GDM1 (cell line): ENCODE measurements at places on chromosomes 4 and X.

DNA sequence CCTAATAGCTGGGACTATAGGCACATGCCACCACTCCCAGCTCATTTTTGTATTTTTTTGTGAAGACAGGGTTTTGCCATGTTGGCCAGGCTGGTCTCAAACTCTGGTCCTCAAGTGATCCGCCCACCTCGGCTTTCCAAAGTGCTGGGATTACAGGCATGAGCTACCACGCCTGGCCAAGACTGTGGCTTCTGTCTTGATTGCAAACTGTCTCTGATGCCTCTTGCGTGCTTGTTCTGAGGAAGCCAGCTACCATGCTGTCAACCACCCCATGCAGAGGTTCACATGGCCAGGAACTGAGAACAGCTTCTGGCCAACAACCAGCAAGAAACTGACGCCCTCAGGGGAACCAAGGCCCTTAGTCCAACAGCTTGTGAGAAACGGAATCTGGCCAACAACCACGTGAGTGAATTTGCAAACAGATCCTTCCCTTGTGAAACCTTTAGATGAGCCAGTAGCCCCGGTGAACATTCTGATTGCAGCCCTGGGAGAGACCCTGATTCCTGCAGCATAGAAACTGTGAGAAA lies 71.2 kb downstream of the SUPT20HL2 start:
- DNase-seq, result no peak

- DNase-seq, result no peak
Observed at GRCh38 chr4:91108751-91109150, 981.6 kb downstream of the CCSER1 start.

- no peak for DNase-seq
Observed at GRCh38 chr4:77194366-77194765, 37.4 kb downstream of the CCNG2 start.

GRCh38 chr4:144463896-144464295 lies 182.1 kb upstream of the HHIP start:
- DNase-seq, result no peak

GRCh38 chrX:111365770-111366325 lies 46.1 kb downstream of the DCX start:
- no peak for DNase-seq

DNA sequence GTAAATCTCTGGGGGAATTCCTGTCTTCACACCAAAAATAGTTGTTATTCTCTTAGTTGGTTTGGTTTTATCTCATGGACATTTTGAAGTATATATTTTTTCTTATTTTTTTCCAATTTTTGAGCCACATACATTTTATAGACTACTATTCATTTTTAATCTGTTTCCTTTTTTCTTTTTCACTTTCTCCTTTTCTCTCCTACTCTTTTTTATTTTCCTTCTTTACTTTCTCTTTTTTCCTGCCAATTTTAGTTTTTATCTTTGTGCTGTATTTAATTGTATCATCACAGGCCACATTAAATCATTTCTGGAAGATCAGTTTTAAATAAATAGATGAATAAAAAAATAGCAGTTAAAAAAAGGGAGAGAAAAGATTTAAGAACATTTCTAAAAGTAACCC lies 14.0 kb upstream of the JADE3 start:
- DNase-seq, result no peak

- DNase-seq, result no peak
Observed at GRCh38 chr4:132614682-132615081, 534.4 kb upstream of the PCDH10 start.

DNA sequence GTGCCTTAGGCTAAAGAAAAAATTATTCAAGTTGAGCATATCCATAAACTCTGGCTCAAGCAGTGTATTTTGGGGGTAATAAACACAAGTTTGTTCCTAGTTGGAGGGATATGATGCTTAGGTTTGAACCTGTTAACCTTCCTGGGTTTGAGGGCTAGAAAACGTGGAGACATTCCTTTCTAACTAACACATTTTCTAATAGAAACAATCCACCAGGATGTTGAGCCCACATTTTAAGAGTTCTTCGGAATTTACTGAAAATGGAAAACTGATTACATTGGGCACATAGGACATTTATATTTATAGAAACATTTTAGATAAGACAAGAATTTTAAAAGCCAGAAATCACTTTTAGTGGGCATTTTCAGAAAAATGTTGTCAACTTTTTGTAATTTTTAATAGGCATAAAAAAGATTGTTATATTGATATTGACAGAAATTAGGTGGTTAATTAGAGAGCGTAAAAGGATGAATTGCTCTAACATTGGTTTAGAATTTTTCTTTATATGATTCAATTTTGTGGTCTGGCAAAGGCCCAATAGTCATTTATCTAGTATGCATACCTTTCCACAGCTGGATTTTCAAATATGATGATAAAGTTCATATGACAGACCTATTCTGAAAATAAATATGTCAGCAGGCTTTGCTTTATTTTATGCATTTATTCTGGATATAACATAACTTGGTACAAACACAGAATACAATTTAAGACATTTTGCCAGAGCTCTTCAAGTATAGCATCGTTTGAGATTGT lies 49.2 kb downstream of the CEP44 start:
- DNase-seq, result no peak

GRCh38 chrX:1767026-1767425 lies 152.2 kb downstream of the ASMT start:
- DNase-seq, result no peak

DNA sequence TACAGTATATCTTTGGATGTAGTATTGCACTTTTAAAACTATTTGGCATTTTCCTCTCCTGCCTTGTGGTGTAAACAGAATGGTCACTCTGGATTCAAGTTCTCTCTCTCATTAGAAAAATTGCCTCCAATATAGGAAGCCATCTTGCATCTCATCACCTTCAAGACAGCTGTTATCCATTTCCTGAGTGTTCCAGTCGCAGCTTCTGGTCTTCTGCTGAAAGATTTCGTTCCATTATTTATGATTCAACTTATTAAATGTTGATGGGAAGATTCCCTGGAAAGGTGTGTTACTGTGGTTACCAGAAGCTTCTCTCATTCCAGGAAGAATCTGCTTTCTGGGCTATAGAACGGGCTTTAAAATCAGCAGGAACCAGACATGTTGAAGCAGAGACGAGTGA lies 568.3 kb upstream of the SLIT2 start:
- DNase-seq, result no peak

DNA sequence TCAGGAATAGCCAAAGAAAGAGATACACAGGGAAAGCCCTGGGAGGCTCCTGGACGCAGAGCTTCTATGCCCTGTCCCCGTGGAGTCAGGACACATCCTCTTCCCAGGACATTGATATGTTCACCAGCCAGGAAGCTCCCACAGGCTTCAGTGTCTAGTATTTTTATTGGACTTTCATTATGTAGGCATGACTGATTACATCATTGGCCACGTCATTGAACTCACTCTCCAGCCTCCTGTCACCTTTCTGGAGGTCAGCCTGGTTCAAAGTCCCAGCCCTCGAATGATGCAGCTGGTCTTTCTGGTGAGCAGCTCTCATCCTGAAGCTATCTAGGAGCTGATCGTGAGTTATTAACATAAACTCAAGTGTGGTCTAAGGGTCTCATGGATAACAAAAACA lies 104.1 kb downstream of the CPEB2 start:
- DNase-seq, result no peak

- no peak for DNase-seq
Observed at GRCh38 chr4:21811565-21811964, 137.0 kb downstream of the KCNIP4 start.

- no peak for DNase-seq
Observed at GRCh38 chrX:134907302-134907701, 83.5 kb upstream of the SMIM10 start.

DNA sequence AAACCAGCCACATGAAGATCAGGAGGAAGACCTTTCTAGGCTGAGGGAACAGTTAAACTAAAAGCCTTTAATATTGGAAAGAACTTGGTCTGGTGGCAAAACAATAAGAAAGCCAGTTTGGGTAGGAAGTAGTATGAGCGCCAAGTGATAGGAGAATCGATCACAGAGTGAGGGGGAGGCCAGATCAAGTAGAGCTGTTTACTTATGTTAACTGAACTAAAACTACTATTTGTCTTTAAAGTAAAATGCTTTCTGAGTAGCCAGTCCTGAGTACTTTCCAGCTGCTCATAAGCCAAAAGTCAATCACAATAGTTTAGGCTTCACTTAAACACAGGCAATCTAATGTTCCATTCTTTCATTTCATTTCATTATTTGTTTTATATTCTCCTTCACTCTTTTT lies 62.8 kb upstream of the RPA4 start:
- no peak for DNase-seq

DNA sequence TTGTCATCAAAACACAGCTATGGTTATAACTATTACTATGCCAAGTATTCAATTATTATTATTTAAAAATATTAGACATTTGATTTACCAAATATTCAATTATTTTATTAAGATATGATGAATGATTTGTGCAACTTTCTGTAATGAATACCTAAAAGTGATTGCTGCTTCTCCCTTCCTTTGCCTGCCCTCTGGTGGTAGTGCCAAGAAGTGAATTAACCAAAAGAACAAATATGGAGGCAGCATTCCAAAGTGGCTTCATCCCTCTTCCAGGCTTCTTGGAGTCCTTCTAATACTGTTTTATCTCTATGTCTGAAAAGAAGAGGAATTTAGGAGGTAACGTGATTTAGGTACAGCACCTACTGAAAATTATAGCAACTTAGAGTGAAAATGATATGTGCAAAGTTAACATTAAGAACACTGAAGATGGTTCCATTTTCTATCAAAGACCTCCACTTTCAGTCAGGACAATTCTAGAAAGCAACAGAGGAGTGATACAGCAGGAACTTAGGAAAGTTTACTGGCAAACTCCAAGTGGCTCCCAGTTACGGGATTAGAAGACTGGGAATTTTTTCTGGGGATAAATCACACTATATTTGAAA lies 43.0 kb downstream of the ENPEP start:
- DNase-seq, result no peak

DNA sequence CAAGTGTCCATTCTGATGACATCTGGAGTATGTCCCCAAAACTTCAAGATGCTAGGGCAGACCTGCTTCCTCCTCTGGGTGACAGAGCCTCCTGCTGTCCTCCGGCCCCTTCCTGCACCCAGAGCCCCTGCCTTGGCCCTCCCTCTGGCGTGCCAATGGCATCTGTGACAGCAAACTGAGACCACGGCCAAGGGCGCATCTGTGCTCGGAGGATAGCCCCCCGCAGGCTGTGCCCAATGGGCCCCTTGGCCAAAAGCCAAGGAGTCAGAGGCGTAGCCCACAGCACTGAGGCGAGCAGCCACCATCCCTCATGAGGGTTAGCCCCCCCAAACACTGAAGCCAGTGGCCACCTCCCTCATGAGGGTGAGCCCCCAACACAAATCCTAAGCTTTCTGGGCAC lies 7.9 kb downstream of the LRPAP1 start:
- DNase-seq, result no peak

DNA sequence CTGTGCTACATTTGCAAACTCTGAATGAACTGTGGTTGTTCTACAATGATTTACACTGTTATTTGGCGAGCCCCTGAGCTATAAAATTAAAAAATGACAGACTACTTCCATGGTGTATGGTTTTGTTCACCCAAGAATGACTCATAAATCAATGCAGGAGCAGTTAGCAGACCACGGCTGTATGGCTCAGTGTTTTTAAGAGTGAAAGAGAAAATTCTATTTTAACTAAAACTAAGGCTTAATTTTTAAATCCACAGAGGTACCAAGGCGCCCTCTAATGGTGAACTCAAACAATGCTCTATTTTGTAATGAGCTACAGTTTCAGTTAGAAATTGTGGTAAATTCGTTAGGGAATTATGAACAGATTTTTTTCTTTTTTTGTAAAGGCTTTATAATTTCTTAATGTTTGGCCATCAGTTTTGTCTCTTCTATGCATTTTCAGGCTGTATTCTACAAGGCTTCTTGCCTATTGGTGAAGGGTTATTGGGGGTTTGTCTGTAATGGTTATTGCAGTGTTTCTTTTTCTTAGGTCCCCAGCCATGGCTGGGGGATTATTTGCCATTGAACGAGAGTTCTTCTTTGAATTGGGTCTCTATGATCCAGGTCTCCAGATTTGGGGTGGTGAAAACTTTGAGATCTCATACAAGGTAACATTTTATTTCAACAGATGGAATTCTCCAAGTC lies 32.5 kb downstream of the HMGB2 start:
- DNase-seq, result no peak

DNA sequence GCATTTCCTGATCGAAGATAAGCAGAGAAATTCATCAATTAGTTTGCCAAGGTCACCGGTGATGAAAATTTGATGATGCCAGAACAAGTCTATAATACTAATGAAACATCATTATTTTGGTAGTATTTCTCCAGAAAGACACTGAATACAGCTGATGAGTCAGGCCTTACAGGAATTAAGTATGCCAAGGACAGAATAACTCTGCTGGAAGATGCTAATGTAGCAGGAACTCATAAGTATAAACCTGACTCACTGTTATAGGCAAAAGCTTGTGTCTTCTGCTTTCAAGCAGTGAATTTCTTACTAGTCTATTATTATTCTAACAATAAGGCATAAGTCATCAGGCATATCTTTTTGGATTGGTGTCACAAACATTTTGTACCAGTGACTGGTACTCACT lies 1825.1 kb upstream of the IGFBP7 start:
- DNase-seq, result no peak

DNA sequence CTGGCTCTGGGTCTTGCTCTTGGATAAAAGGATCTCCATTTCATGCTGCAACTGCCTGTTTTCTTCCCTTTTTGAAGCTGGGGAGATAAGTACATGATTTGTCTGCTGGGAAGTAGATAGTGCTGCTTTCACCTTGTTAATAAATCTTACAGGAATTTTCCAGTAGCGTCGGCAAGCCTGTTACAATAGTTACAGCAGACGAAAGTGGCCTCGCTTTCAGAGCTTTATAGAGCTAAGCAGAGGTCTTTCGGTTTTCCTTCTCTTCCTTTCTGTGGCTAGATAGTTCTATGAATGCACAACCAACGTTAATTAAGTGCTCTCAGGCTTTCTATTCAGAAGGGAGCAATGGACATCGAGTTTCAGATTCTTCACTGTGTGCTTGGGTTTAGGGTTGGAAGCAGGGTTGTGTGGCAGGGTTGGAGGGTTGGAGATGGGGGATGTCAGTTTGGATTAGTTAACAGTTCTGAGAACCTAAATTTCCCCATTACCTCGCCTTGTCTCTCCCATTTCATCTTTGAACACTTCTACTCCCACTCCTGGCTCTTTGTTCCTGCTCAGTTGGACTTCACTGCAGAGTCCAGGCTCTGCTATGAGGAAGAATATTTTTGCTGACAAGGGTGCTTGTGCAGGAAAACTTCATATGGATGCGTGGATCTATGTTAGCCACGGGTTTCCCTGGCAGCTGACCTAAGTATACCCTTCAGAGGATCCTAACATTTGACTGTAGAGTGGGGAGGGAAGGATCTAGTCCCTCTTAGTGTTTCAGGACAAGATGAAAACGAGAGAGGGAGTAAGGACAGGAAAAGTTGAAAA lies 237.9 kb downstream of the ARHGAP10 start:
- no peak for DNase-seq

- no peak for DNase-seq
Observed at GRCh38 chr4:170776983-170777382, 687.2 kb upstream of the AADAT start.

- no peak for DNase-seq
Observed at GRCh38 chrX:31323658-31324057, 251.8 kb upstream of the FTHL17 start.

- DNase-seq, result peak; percentile 56
Observed at GRCh38 chr4:77240469-77241066, 83.6 kb downstream of the CCNG2 start.
